ENCODE measurements at places on chromosomes 1 and 21.
A peak's percentile ranks its signal among the peaks of the same experiment; 100 is the strongest.

- no peak for DNase-seq
Measured at GRCh38 chr21:42622284-42622683, 31.1 kb upstream of the PDE9A start.

GRCh38 chr1:14650951-14651350 is 52.5 kb downstream of the KAZN start:
- no peak for DNase-seq

DNA sequence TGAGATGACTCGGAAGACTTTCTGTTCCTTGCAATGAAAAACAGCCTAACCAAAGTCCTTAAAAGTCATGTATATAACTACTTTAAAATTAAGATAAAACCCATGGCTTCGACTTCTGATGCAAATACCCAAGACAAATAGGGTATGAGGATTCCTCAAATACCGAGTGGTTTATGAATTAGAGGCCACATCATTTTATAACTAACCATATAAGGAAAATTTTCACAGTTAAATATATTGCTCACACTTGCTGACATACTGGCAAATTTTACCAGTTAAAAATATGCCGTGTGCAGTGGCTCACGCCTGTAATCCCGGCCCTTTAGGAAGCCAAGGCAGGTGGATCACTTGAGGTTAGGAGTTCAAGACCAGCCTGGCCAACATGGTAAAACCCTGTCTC is 5.4 kb downstream of the RERE start:
- no peak for DNase-seq

- DNase-seq = no peak
Measured at GRCh38 chr1:236147521-236148469, 5.5 kb downstream of the GPR137B start.

DNA sequence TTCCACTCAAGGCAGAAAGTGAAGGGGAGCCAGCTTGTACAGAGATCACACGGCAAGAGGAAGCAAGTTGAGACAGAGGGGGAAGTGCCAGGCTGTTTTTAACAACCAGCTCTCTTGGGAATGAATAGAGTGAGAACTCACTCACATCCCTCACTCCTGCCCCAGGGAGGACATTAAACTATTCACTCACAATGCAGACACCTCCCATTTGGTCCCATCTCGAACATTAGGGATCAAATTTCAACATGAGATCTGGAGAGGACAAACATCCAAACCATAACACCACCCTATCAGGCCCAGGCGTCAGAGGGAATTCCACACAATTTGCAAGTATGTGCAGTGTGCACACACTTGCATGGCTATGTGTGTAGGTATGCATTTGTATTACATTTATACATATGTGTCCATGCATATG is 62.7 kb downstream of the DMAP1 start:
- DNase-seq = no peak

- DNase-seq = no peak
Measured at GRCh38 chr1:207156095-207156494, 52.1 kb downstream of the C4BPA start.

DNA sequence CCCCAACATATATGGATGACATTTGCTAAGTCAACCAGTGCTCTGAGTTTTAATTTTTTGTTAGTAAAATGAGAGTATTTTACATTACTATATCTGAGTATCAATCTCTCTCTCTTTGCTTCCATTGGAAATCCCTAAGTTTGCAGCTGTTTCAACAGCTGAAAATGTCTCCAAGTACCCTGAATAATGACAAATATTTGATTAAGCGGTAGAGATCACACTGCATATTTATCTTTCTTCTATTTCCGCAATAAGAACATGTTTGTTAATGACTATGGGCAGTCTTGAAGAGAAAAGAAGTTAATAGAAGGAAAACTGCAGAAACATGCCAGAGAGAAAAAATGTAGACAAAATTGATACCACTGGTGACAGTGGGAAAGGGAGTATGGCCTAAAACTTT is 1117.5 kb downstream of the NCAM2 start:
- DNase-seq = no peak

GRCh38 chr21:23822760-23823159 is 1784.5 kb downstream of the MRPL39 start:
- DNase-seq = no peak

GRCh38 chr1:212355230-212355969 is 59.3 kb downstream of the PACC1 start:
- DNase-seq = no peak

GRCh38 chr1:108644984-108645383 is 15.9 kb downstream of the HENMT1 start:
- DNase-seq = peak; percentile 44

DNA sequence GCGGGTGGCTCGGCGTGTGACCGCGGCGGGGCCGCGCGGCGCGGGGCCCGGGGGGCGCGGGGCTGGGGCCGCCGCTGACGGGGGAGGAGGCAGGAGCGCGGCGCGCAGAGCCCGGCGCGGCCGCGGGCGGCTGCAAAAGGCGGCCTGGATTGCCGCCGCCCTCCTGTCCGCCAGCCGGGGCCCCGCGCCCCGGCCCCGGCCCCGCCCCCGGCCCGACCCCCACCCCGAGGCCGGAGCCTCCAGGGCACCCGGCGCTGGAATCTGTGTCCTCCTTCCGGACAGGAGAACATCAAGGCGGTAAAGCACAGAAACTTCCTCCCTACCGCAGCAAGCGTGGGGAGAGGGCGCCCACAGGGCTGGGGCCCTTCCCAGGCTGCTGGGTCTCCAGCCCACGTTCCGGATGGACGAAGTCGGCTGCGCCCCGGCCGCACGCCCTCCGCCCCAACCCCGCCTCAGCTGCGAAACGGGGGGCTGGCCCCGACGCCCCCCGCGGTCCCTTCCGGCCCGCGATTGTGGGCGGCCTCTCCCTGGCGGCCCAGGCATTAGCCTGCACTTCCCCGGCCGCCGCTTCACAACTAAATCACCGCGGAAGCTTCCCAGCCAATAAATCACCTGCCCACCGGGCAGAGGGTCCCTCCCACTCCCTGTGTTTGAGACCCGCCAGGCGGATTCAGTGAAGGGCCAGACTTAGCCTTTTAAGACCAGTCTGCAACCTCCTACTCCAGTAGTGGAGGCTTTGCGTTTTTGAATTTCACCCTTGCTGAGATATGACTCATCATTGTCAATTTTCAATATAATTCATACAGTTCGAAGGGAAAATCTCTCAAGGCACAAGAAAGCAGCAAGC is 106.0 kb downstream of the SLC45A1 start:
- DNase-seq = peak; percentile 47

DNA sequence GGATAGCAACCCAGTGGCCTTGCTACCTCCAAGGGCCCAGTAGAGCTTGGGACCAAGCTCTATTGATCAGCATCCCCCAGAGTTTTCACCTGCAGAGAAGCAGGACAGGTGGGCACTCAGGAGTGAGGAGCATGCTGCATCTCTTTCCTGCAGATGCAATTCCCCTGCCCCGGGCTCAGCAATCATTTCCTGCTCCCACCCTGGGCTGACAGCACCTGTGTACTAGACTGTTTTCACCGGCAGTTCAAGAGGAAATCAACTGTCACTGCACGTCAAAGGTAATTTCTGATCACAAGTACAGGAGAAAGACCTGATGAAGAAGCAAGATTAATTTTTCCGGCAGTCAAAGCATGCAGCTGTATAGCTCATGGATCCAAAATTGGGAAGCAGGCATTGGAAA is 8.8 kb upstream of the NT5C1A start:
- peak; percentile 50 for DNase-seq

- peak; percentile 88 for DNase-seq
Measured at GRCh38 chr1:58812926-58813325, 29.1 kb upstream of the JUN start.

- DNase-seq = no peak
Measured at GRCh38 chr1:46800742-46801141, 1.9 kb downstream of the CYP4B1 start.

DNA sequence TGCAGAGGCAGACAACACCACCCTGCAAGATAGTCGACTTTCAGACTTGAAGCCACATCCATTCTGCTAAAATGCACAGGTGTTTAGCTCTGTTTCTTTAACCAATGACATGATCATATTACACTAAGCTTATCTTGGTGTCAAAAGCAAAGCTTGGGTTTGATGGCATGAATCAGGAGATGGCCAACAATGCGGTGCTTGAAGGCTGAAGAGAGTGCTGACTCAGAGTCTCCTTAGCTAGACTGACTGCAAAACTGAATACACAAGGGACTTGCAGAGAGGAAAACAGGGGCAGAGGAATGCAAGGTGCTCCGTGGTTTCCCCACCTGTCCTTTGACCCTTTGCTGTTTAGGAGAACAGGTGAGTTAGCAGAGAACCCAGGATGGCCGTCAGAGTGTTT is 262.6 kb downstream of the SIPA1L2 start:
- no peak for DNase-seq

GRCh38 chr1:25550683-25551310 is 7.4 kb downstream of the LDLRAP1 start:
- no peak for DNase-seq

DNA sequence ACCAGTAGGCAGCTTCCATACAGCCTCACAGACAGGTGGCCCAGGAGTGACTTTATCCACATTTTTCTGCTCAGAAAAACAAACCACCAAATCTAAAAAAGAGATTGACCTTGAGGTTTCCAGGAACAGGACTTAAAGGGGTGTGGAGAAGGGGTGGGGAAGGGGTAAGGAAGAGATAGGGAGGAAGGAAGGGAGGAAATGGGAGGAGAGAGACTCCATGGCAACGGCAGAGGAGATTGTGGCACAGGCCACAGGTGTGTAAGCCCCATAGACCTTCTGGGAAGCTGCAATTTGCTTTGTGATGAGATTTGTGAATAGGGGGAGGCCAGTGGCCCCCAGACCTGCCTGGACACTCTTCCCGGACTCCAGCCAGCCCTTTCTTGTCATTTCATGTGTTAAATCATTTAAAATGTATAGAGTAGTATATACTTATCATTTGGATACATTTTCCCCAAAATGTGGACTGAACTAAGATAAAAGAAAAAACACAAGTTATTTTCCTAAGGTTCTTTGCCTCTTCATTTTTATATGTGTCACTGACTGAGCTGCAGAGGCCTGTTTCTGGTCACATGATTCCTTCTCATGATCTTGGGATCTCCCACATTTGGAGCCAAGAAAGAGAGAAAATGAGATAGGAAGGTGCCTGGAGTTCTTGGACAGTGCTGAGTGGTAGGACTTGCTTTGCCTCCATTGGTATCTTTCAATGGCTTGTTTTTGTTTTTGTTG is 55.5 kb downstream of the CLIC6 start:
- no peak for DNase-seq

GRCh38 chr1:172473302-172473701 is 29.4 kb upstream of the PIGC start:
- DNase-seq = no peak

DNA sequence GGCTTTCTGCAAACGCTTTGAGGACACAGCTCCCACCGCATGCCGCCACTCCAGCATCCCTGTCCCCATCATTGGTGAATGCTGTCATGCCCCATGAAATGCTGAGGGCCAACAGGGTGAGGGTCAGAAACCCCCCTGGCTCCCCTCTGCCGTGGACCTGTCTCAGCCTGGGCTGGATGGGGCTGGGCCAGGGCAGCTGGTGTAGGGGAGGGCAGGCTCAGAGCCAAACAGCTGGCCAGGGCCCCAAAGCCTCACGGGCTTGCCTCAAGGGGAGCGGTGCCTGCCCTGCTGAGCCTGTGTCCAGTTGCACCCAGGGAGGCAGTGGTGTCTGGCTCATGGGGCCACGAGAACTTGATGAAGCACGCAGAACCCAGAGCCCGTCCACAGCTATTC is 49.7 kb downstream of the S100B start:
- no peak for DNase-seq

- no peak for DNase-seq
Measured at GRCh38 chr21:24050231-24050630, 1557.0 kb downstream of the MRPL39 start.

DNA sequence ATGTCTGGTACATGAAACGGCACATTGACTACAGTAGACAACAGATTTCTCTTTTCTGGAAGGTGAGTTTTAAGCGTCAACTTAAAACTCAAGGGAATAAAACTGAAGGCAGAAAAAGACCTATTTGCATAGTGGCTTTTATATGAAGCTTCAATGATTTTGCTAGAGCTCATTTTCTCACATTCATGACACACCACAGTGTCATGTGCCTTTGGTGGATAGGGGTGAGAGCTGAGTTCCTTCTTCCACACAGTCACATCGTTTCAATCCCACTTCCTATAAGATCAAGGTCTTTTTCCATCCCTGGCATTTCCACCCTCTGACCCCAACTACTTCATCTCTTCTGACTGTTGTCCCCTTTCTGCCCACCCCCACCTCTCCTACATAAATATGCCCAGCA is 31.0 kb downstream of the IL12RB2 start:
- no peak for DNase-seq

DNA sequence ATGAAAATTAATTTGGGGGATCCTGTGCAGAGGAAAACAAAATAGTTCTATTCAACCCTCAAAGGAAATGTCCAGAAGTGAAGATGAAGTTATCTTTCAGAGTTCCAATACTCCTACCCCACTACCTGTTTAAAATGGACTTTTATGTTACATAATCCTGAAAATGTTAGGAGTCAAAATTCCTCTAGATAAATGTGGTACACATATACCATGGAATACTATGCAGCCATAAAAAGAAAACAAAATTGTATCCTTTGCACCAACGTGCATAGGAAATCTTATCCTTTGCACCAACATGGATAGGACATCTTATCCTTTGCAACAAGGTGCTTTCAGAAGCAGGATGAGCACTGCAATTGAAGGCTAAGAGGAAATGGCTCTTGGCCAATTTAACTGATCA is 245.2 kb downstream of the LTN1 start:
- no peak for DNase-seq

GRCh38 chr1:222632749-222633148 is 14.9 kb downstream of the MIA3 start:
- DNase-seq = no peak

- no peak for DNase-seq
Measured at GRCh38 chr21:32447224-32447623, 34.7 kb downstream of the EVA1C start.

DNA sequence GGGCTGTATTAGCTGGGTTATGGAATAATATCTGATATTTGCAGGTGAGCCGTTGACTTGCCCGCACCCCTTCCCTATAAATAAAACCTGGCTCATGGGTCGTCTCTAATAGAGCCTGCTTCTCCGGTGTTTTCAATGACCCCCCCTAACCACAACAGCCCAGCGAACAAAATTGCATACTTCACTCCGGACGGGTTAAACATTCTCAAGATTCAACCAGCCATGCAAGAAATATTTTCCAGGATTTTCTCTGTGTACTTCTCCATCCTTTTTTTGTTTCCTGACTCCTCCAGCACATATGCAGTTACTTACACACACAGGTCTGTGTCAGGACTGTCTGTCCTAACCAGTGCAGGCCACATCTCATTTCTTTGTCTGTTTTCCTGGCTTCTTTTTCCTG is 267.7 kb downstream of the ZNF648 start:
- no peak for DNase-seq

DNA sequence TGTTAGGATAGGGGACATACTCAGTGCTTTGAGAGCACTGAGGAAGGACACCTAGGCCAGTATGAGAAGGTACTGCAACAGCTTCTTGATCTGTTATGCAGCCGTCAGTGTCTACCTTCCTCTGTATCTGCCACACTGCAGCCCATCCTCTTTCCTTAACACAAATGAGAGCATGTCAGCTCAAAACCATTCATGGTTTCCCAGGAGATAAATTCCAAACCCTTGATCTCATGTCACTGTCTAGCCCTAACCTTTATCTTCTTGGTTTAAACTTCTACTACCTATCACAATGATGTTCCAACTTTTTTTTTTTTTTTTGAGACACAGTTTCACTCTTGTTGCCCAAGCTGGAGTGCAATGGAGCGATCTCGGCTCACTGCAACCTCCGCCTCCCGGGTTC is 1.4 kb downstream of the ZMYND12 start:
- no peak for DNase-seq

- peak; percentile 60 for DNase-seq
Measured at GRCh38 chr1:11478571-11479374, at the start of gene DISP3. DISP3 (plus strand) TSS chr1:11479155; CDS start chr1:11500993, 21,838 bp downstream.
